GM04504 (cell line): ENCODE measurements at places on chromosomes 4 and X.
A peak's percentile ranks its signal among the peaks of the same experiment; 100 is the strongest.

- peak; percentile 90 for DNase-seq
These were observed 335.8 kb downstream of the PABPC4L start for GRCh38 chr4:133865612-133866327.

- peak; percentile 73 for DNase-seq
These were observed 333.4 kb upstream of the AADAT start for GRCh38 chr4:170423137-170423536.

DNA sequence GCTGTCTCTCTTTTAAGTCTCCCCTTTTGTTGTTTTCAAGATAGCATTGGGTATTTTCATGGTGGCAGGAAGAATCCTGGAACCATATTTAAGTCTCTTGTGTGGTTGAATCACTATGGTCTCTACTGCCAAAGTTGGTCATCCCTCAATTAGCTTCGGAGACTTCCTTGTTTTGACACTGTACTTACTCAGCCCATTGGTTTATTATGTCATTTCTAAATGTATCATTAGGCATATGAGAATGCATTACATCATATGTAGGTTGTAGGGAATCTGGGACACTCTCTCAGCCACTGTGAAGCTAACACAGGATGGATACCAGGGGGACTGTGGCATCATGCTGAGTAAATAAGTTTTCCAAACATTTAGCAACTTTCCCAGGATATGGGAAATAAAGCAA, 211.8 kb downstream of the DTHD1 start:
- no peak for DNase-seq

DNA sequence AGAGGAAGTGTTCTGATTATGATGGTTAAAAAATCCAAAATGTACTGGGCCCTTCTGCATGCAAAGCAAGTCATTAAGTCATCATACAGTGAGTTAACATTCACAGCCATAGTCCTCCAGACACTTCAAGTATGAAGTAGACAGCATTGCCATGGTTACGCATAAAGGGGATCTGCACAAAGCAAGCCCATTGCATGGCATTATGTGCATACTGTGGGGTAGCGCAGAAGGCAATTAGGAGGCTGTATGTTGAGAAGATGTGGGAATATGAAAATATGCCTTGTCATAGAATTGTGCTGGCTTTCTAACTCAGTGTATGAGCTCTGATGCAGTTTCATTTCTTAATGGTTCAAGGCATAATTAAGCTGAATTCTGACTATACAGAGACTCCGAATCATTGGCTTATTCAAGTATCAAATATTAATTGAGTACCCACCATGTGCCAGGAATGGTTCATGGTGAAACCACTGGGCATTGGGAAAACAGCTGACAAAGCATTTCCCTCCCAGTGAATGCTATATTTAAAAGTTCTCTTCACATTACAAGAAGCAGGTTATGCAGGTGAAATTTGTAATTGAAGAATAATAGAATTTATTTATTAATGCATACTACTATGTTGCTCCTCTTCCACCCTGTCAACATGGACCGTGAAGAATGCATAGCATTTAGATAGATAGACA, 588.9 kb downstream of the ZNF674 start:
- DNase-seq: no peak

GRCh38 chrX:103073467-103073866, 9.5 kb upstream of the BEX1 start:
- no peak for DNase-seq

GRCh38 chr4:2330091-2331042, 68.5 kb upstream of the MXD4 start:
- DNase-seq: peak; percentile 73

DNA sequence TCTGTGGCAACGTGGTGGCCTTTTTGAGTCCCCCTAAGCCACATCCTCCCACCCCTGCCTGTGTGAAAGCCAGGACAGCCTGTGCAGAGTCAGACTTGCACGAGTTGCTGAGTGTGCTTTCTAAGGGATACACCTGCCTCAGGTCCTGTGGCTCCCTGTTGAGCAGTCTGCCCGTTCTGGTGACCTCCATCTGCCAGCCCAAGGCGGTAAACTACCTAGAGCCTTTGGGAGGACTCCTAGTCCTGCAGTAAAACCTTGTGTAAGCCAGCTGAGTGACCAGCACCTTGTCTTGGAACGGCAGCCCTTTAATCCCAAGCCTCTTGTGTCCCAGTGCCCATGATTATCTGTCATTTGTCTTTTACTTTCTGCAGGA, 69.3 kb downstream of the NBDY start:
- DNase-seq: no peak

- DNase-seq: no peak
These were observed 47.0 kb downstream of the SNX25 start for GRCh38 chr4:185256446-185256845.

- DNase-seq: no peak
These were observed 208.8 kb downstream of the MAGEB17 start for GRCh38 chrX:16376056-16376455.

- DNase-seq: no peak
These were observed 219.0 kb upstream of the CPEB2 start for GRCh38 chr4:14783011-14783877.

DNA sequence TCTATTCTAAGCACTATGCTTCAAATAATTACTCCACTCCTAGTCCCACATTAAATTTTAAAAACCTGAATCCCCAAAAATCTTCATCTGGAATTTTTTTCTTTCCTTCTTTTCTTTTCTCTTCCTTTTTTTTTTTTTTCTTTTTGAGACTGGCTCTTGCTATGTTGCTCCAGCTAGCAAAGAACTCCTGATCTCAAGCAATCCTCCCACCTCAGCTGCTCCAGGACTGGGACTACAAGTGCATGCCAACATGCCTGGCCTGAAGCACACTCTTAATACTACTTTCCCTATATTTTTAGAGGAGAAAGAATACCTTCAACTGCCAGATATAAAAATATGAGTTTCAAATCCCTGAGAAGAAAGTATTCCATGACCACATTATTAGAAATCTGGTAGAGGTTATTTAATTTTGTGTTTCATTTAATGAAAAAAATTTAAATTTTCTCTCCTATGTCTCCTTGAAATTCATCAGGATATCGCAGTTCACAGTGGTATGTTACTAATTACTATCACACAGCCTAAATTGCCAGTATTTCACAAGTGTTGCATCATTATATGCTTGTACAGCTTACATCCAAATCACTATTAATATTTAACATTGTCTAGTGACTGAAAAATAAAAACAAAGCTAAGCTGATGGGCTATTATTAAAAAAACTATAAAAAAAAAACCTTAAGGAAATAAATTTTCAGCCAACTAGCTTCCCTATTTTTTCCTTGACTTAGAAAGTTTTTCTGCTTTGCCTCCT, 227.8 kb downstream of the NAF1 start:
- DNase-seq: no peak

DNA sequence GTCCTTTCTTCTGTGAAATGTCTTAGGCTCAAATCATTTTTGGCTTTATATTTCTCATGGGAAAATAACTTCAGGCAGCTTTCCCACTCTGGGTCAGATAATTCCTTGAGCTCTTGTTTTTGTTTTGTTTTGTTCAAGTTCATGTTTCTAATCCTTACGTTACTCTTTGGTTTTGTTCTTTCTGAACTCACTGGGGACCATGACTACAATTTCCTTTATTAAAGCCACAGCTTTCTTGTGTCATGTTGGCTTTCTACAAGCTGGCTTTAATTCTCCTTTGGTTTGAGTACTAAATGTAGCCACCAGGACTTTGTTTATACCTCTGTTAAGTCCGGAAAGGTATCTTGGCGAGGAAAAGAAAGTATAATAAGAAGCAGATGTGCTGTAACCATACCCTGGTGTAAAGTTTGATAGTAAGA, 30.8 kb upstream of the ANXA3 start:
- no peak for DNase-seq

DNA sequence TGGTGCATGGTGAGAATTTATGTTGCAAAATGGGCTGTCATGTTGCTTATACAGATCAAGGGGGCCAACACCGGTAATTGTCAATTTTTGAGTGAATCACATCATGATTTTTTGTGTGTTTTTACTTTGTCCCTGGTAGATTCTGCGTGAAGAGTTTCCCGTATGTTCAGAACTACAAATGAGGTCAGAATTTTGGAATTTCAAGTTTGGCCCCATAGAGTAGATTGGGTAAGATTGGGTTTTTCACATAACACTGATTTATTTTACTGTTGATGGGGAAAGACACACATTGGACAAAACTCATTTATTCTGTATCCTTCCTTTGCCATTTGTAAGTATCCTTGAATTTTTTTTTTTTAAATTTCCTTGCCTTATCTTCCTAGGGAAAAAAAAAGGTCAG, 158.5 kb upstream of the MXRA5 start:
- no peak for DNase-seq

DNA sequence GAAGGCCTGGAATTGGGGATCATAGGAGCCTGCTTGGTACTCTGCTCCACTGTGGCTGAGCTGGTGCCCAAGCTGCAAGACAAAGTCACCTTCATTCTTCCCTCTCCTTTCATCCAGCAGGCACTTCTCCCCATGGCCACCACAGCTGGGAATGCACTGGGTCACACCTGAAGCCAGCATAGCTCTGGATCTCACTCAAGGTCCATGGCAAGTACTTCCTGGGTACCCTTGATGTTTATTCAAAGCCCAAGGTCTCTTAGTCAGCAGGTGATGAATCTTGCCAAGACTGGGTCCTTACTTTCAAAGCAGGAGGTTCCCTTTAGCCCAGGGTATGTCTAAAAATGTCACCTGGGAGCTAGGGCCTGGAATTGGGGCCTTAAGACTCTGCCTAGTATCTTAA, 4.9 kb upstream of the SLC4A4 start:
- no peak for DNase-seq

- no peak for DNase-seq
These were observed 16.1 kb downstream of the MSMO1 start for GRCh38 chr4:165343353-165344191.

GRCh38 chrX:94366616-94367015, 692.6 kb downstream of the FAM133A start:
- DNase-seq: no peak

- no peak for DNase-seq
These were observed 55.8 kb upstream of the ENPP6 start for GRCh38 chr4:184273166-184274147.

DNA sequence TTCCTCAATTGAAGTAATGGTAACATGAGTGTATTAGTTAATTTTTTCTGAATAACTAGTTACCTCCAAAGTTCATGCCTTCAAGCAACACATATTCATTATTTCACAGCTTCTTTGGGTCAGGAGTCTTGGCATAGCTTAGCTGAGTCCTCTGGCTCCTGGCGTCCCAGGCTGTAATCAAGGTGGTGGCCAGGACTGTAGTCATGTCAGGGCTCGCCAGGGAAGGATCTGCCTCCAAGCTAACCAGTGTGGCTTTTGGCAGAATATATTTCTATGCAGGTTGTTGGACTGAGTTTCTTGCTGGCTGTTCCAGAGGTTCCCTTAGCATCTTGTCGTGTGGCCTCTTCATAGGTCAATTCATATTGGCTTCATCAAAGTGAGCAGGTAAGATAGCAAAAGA, 10.0 kb upstream of the HS3ST1 start:
- no peak for DNase-seq

GRCh38 chrX:7568130-7568529, 274.8 kb upstream of the VCX start:
- DNase-seq: no peak

DNA sequence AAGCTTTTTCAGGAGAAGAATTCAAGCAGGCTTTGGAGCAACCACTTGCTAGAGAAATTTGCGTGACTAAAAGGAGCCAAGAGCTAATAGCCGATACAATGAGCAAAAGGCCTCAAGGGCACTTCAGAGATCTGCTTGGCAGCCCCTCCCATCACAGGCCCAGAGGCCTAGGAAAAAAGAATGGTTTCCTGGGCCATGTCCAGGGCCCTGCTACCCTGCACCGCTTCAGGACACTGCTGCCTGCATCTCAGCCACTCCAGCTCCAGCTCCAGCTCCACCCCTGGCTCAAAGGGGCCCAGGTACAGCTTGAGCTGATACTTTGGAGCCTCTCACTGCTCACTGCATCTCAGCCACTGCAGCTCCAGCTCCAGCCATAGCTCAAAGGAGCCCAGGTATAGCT, 98.9 kb downstream of the FAM13A start:
- DNase-seq: no peak

GRCh38 chr4:120819805-120820437, 102.6 kb downstream of the PRDM5 start:
- DNase-seq: no peak

- no peak for DNase-seq
These were observed 53.7 kb downstream of the CHM start for GRCh38 chrX:85993539-85994197.

- DNase-seq: no peak
These were observed 25.9 kb downstream of the NSG1 start for GRCh38 chr4:4412641-4413372.

GRCh38 chr4:129526812-129527211, 430.9 kb downstream of the C4orf33 start:
- DNase-seq: no peak

DNA sequence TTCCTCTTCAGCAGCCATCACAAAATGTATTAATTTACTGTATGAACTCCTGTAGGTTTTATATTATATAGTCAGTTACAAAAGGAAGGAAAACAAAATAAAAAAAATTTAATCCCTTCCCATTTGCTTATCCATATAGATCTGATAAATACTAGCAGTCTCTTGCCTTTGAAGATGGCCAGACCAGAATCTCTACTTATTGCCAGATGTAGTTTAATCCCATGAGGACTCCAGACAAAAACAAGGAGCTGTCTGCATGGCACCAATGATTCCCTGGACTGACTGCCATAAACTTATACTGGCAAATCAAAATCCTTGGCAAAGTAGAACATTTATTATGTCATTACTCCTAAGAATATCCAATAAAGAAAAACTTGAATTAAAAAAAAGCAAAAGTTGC, 223.3 kb upstream of the MAB21L2 start:
- DNase-seq: no peak

- DNase-seq: no peak
These were observed 614 bp downstream of the BEX3 start for GRCh38 chrX:103376979-103377324.

DNA sequence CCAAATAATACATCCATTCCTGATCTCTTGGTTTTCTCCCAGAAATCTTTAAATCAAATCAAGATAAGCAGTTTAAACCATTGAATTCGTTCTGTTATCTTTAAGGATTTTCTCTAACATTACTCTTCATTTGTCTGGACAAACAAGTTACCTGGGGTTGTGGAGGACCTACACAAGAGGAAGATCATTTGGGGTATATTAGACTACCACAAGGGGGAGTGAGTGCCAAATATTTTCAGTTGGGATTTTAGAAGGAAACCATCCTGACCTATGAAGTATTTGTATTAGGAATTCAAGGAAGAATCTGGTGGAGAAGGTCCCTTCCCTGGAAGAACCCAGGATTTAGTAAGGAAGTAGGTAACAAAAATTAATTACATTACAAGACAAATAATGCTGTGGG, 12.0 kb upstream of the DCHS2 start:
- no peak for DNase-seq

- no peak for DNase-seq
These were observed at the start of gene HUWE1 for GRCh38 chrX:53686151-53686885. TSS of gene HUWE1 (minus strand) at chrX:53686719. CDS start at chrX:53654107, 32,612 bp downstream.

- no peak for DNase-seq
These were observed 43.6 kb downstream of the TSC22D3 start for GRCh38 chrX:107731831-107732502.

GRCh38 chr4:80213117-80213815, 16.0 kb downstream of the PRDM8 start:
- no peak for DNase-seq

- DNase-seq: peak; percentile 31
These were observed 808 bp downstream of the PRDM5 start for GRCh38 chr4:120921456-120922380.

GRCh38 chr4:102525504-102525903, 24.3 kb downstream of the NFKB1 start:
- DNase-seq: no peak

- no peak for DNase-seq
These were observed 37.0 kb upstream of the OTUD4 start for GRCh38 chr4:145217349-145217748.

- no peak for DNase-seq
These were observed 93.3 kb downstream of the RASGEF1B start for GRCh38 chr4:81378386-81378785.
